ENCODE measurements at places on chromosomes 4 and X.

GRCh38 chr4:53889326-53890055 is 174.9 kb downstream of the CHIC2 start:
- no peaks in the 10 kb centered on the region for H3K36me3 ChIP-seq
- H3K27ac ChIP-seq: no peak overlapping the region
- peaks cover 1% of the 10 kb centered on the region for H3K27me3 ChIP-seq
- DNase-seq: no peak
- no peaks in the 10 kb centered on the region for H3K4me1 ChIP-seq
- no peak overlapping the region for H3K4me3 ChIP-seq

- H3K4me1 ChIP-seq: no peaks in the 10 kb centered on the region
- no peak overlapping the region for H3K27ac ChIP-seq
- DNase-seq: no peak
- H3K36me3 ChIP-seq: no peaks in the 10 kb centered on the region
- no peak overlapping the region for H3K4me3 ChIP-seq
These were observed 43.2 kb downstream of the ANOS1 start for GRCh38 chrX:8688776-8689175.

DNA sequence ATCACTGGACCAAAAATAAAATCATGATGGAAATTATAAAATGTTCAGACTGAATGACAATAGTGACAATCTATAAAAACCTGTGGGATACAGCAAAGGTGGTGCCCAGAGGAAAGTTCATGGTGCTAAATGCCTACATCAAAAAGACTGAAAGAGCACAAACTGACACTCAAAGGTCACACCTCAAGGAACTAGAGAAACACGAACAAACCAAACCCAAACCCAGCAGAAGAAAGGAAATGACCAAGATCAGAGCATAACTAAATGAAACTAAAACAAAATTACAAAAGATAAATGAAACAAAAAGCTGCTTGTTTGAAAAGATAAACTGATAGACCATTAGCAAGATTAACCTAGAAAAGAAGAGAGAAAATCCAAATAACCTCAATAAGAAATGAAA is 78.7 kb downstream of the ANAPC10 start:
- H3K27me3 ChIP-seq: no peaks in the 10 kb centered on the region
- peak overlapping the region; percentile 86 for H3K27ac ChIP-seq
- H3K4me1 ChIP-seq: peaks cover 24% of the 10 kb centered on the region
- peaks cover 58% of the 10 kb centered on the region for H3K36me3 ChIP-seq

DNA sequence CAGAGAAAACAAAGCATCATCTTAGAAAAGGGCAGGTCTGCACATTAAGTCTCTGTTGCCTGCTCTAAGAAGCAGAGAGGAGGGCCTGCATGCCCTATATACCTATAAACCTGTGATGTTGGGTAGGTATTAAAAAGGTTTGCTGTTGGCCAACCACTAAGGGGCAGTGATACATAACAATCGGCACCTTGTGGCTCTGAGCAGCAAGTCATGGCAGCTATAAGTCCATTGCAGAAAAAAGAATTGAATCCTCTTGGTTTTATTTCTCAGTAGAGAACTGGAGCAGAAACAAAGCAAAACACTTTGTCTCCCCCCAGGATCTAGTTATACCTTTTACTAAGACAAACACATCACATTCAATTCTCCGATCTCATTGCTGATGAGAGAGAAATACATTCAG is 1364.4 kb downstream of the STIM2 start:
- no peak for DNase-seq
- H3K36me3 ChIP-seq: no peaks in the 10 kb centered on the region
- H3K27ac ChIP-seq: no peak overlapping the region
- H3K4me1 ChIP-seq: no peaks in the 10 kb centered on the region
- no peaks in the 10 kb centered on the region for H3K27me3 ChIP-seq

All from activated CD4-positive, alpha-beta T cell treated with anti-CD3 and anti-CD28 coated beads, Interleukin-2, amount 10 ng/mL, durations not matched to agents 24 days and 14 days (primary cell).